ENCODE measurements at places on chromosomes 7 and 10.

GRCh38 chr7:460374-461116, 59.1 kb downstream of the PDGFA start:
- no peak for DNase-seq

DNA sequence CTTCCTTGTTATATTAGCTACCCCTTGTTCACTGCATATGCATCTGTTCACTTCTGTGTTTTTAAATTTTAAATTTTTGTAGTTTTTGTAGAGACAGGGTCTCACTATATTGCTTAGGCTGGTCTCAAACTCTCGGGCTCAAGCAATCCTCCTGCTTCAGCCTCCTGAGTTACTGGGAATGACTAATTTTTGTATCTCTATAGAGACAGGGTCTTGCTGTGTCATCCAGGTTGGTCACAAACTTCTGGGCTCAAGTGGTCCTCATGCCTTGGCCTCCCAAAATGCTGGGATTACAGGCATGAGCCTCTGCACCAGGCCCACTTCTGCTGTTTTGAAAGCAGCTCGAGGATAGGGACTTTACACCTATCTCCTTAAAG, 64.6 kb downstream of the PRTFDC1 start:
- DNase-seq: no peak

DNA sequence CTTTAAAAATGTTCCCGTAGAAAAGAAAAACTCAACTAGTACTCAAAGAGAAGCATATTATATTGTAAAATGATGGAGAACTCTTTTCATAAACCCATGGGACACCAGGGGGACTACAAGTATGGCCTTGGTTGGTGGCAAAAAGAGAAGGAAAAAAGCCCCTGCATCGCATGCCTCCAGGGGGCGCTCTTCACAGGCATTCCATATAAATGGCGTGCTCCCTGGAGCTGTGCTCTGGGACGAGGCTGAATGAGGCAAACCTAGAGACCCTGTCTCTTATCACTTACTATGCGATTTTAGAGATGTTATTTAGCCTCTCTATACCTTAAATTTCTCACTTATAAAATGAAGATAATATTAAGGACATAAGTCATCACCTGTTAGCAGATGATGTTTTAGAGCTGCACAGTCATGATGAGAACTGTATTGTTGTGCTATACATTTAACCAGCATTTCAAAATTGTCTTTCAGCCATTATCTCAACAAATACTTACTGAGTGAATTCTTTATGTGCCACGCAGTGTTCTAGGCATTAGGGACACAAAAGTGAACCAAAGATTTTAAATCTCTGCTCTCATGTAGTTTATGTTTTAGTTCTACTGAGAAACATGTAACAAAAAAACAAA, 105.8 kb downstream of the ARHGAP21 start:
- peak; percentile 8 for DNase-seq

DNA sequence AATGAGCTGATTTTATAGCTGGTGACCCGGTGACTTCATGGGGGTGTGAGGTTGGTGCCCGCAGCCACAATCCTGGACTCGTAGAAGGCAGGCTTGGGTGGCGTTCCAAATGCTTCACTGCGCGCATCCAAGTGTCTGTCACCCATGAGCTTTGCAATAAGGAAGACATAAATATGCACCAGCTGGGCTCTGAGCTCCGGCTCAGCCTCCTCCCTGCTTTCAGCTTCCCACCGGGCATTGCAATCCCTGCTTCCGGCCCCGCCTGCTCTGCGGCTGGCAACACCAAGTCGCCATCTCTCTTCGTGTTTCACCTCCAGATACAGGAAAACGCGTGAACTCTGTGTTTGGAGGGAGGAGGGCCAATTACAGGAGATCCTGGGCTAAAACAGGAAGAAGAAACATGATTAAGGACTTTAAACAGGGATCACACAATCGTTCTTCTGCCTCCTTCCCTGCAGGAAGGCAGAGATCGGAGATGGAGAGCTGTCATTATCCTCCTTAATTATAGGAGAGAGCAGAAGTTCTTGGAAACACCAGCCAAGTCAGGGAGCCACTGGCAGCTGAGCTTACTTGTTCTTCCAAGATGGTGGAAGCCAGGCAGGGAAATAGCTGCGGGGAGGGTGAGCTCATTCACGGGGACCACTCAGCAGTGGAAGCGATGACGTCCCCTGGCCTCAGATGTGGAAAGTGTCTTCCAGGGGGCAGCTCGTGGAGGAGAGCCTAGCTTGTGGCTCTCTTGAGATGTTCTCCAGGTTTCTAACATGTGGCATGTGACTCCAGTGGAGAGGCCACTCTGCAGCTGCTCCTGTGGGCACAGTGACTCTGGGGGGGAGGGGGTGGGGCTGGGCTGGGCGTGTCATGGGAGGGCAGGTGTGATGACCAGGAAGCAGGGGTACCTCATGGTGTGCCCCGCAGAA, 134.9 kb downstream of the CAMK1D start:
- DNase-seq: no peak

GRCh38 chr7:155962191-155962967, 150.1 kb upstream of the SHH start:
- DNase-seq: peak; percentile 41

DNA sequence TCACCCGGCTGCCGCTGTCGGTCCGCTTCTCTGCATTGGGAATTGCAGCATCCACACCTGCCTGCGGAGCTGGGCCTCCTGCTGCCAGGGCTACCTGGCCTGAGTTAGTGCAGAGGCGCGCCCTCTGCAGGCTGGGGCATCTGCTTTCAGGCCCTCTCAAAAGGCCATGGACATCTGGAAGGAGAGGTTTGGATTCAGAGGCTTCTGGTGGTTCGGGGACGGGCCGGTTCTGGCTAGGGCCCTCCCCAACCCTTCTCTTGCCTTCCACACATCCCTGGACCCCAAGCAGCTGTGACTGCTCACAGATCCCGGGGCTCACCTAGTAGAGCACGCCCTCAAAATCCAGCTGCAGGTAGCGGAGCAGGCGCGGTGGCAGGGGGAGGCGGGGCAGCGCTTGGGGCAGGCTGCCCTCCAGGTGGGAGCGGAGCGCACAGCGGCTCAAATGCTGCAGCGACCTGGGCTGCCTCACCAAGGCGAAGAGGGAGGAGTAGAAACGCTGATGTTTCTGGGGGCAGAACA, 8.4 kb upstream of the GBX1 start:
- no peak for DNase-seq

DNA sequence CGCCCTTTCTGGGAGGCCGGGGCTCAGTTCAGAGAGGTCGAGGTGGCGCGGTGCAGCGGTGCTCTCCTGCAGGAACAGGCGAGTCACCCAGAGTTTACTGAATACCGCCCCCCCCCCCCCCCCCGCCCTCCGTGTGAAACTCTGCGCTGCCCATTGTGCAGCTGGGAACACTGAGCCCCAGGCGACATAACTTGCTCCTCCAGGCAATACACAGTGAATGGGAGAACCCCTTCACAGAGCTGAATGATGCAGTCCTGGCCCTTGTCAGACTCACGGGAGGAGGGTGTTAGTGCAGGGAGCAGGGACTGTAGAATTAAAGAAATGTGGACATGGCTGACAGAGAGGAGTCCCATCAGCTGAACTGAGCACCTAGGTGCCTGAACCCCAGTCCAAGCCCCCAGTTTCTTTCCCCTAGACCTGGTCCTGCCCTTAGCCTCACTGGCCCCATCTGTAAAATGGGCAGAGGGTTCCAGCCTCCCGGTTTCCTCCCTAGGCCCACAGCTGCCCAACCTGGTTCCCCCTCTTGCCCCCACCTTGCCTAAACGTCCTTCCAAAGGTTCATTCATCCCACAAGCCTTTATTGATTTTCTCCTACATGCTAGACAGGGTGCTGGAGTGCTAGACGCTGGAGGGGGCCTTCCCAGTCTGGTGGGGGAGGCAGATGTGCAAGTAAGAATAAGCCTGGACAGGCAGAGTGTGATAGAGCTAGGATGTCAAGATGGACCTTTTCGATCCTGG, 869 bp upstream of the LOXL4 start:
- no peak for DNase-seq

GRCh38 chr7:101104193-101104713, 19.0 kb downstream of the TRIM56 start:
- no peak for DNase-seq

DNA sequence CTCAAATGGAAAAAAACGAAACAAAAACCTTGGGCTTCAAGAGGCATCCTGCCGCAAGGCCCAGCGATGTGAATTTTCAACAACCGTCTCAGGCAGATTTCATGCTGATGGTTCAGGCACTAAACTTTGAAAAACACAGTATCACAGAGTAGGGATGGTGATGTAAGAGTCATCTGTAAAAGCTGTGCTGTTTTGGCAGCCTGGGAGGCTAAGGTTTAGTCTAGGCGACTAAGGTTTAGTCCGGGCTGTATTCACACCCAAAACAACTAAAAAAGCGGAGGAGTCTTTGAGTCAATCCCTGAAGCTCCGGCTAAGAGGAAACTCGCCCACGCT, 420 bp upstream of the MINPP1 start:
- DNase-seq: no peak

DNA sequence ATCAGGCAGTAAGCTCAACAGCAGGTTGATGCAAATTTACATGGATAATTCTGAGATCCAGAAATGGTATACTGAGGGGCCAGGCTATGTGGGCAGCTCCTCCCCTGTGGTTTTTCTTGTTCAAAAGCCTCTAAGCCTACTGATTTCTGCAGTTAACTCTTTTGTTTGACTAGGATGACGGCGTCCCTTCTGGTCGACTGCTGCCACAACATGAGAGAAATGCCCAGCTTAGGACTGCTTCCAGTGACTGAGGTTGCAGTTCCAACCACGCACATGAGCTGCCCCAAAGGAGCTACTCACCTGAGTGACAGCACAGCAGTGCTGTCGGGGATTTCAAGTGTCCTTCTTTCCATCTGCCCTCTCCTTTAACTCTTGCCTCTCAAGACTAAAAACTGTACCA, 973.0 kb upstream of the GHITM start:
- no peak for DNase-seq

GRCh38 chr7:112092709-112093395, 113.3 kb downstream of the DOCK4 start:
- no peak for DNase-seq
